ENCODE measurements at places on chromosomes 16 and 17.
A peak's percentile ranks its signal among the peaks of the same experiment; 100 is the strongest.

DNA sequence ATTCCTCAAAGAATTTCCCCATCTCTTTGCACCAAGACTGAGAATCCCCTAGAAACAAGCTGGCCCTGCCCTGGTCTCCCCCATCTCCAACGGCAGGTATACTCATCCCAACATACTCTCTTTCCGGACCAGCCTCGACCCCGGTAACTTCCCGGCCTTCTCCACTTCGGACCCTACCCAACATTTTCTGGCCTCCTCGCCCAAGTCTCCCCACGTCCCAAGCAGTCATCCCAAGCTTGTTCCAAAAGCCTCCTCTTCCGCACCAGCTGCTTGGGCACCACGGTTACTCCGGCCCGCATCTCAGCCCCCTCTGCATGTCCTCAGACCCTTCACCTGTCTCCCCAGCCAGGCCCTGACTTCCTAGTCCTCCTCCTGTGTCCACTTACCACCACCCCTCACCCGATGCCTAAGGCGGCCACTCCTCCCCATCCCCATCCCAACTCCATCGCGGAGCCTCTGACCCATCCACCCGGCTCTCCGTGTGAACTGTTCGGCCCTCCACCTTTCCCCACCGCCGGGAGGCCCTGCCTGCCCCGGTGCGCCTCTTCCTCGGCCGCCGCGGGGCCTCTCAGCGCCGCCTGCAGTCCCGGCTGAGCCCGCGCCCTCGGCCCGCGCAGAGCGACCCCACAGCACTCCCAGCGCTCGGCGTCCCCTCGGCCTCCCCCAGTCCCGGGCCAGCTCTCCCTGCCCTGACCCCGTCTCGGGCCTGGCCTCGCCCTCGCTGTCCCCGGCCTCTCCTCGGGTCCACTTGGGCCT is 994 bp downstream of the PITPNA start:
- no peak for DNase-seq

DNA sequence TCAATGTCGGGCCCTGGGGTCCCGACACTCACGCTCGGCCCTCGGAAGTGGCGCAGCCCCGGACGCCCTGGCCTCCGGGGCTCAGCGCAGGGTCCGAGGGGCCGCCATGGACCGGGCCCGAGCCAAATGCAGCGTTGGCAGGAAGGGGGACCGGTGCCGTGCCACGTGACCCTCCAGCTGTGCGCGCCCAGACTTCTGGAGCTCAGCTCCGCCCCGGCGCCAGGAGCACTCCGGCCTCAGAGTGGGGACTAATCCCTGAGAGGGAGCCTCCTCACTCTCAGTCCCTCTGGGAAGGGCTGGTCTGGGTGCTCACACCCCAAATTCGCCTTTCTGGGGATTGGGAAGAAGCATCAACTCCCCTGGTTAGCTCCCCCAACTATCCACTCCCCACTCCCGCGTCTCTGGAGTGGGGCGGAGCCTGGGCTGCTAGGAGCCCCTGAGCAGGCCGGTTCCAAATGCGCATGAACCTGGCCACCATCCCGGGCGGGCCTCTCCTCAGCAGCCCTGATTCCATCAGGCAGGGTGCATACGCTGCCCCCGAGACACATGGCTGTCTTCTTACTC is at the start of gene B3GNT9:
Gene B3GNT9, minus strand, starts transcription at position 166 of the 564 bp plus-strand sequence. CDS start 513 bp downstream, outside the sequence.
- DNase-seq = no peak

GRCh38 chr16:67649494-67649931 is 4.6 kb downstream of the CARMIL2 start:
- no peak for DNase-seq

DNA sequence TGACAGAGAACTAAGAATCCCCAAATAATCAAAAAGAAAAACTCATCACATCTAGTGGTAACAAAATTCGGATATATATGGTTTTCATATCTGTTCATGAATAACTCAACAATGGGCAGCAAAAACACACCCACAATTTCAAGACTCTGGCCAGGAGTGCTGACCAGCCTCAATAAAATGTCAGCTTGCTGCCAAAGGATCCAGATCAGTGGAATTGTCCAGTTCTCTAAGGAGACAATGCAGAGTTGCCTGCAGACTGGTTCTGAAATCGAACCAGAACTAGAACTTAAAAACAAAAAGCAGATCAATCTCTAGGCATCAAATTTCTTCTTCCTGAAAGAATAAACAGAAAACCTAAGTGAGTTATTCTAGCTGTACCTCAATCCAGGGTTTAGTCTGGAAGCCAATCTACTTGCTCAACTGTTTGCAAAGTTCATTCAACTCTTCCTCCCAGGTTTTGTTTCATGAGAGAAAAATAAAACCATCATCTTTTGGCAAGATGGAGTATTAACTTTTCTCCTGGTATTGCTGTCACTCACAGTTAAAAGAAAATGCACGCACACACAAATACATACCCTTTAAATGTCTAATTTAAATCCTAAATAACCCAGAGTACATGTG is 61.0 kb downstream of the CFDP1 start:
- no peak for DNase-seq

GRCh38 chr17:16287563-16288027 is 65.7 kb downstream of the CENPV start:
- peak; percentile 54 for DNase-seq

- DNase-seq = no peak
These were observed 27.7 kb downstream of the DHRS7C start for GRCh38 chr17:9763643-9764042.

DNA sequence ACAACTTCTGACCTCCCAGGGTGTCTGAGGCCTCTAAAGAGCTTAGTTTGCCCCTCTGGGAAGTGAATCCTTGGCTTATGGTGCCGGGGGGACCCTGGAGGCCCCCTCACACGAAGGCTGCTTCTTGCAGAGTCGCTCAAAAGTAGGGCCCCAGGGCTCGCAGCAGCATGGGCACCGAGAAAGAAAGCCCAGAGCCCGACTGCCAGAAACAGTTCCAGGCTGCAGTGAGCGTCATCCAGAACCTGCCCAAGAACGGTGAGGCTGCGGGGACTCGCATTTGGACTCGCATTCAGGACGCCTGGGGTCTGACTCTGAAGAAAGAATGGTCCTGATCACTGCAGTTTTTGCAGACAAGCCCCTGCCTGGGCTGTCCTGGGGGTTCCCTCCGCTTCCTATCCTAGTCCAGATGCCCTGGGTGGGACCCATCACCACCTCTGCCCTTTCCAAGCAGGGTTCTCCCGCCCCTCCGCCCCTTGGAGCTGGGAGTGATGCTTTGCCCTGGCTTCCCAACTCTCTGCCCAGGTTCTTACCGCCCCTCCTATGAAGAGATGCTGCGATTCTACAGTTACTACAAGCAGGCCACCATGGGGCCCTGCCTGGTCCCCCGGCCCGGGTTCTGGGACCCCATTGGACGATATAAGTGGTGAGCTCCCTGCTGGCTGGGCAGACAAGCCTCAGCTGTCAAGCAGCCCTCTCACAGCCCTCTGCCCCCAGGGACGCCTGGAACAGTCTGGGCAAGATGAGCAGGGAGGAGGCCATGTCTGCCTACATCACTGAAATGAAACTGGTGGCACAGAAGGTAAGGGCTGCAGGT is 698 bp downstream of the ACBD4 start:
- no peak for DNase-seq

- no peak for DNase-seq
These were observed 3.3 kb downstream of the ASPHD1 start for GRCh38 chr16:29903590-29903989.

DNA sequence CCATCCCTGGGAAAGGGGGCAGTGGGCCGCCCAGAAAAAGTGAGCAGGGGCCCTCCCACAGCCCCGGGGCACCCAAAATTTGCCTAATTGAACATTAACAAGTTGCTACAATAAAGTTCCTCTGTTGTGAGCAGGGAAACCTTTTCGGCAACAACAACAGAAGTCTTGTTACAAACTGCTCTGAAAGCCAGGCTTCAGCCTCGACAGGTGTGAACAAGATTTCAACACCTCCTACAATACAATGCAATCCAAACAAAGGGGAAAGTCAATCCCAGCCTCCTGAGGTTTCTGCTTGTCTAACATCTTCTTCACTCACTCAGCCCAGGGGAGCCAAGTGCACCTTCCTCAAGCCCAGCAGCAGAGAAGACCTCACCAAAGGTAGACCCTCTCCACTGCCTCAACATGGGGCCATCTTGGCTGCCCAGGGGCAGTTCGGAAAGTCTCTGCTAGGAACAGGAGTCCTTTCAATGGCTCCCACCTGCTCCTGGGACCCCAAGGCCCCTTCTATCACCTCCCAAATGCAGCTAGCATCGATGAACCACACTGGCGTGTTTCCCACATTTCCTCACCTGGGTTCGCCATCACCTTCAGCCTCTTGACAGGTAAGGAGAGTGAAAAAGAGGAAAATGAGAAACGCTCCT is 19.1 kb downstream of the ZFHX3 start:
- no peak for DNase-seq

DNA sequence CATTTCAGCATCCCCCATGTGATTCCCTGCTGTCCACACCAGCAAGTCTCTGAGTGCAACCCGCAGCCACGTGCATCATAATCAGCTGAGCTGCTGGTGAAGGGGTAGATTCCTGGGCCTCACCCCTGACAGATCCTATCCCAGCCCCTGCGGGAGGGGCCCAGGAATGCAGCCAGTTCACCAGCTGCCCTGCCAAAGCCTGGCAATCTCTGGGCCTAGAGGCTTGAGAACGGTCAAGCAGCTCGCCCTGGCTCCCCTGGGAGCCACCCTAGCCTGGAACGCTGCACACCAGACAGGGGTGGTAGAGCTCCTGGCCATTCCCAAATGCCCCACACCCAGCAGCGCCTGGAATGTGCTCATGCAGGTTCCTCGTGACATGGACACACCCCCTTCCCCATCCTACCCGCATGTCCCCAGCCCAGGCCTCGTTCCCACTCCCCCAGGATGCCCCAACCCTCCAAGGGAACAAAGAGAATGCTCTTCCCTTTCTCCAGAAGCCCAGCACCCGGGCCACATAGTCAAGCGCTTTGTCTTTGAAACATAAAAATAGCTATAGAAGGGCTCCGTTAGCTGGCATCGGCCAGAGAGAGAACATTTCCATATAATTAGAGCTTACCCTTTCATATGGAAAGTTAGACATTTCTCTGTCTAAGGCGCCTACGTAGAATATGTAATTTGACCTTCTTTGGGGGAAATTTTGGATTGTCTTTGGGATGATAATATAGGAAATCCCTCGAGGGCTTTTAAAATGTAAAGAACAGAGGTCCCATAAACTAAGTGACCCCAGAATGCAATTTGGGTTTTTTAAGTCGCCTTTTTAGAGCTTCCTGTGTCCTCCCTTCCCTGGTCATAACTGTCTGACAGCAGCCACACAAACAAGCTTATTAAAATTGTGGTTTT is 3.4 kb downstream of the CEP295NL start:
- no peak for DNase-seq

- DNase-seq = no peak
These were observed 2.8 kb downstream of the NDEL1 start for GRCh38 chr17:8438441-8438840.

- DNase-seq = no peak
These were observed 162.5 kb downstream of the MAF start for GRCh38 chr16:79437764-79438751.

DNA sequence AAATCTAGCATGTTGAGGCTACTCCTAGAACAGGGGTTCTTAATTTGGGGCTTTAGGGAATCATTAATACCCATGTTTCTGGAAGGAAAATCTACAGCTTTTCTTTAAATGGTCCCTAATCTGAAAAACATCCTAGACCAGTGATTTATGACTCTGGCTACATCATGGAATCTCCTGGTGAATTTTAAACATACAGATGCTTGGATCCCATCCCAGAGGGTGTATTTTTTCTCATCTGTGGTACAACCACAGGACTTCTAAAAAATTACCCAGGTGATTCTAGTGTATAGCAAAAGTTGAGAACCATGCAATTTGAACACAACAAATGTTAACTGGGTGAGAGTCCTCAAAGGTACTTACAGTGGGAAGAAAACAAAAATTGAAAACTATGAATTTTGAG is 41.5 kb downstream of the KANSL1 start:
- DNase-seq = peak; percentile 52

DNA sequence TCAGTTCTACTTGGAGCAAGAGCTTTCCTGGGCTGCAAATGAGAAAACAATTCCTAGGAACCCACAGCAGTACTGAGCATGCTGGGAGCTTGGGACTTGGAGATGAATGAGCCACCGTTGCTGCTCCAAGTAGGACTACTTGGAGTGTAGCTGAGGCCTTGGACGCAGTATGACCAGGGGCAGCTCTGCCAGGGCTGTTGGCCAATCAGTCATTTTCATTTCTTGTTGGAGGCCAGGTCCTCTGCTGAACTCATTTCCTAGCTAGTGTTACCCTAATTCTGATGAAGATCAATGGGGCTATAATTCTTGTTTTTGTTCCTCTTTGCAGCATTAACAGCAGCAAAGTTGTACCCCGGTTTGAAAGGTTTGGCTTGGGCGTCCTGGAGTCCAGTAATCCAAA is 8.0 kb upstream of the LGALS9 start:
- DNase-seq = no peak

DNA sequence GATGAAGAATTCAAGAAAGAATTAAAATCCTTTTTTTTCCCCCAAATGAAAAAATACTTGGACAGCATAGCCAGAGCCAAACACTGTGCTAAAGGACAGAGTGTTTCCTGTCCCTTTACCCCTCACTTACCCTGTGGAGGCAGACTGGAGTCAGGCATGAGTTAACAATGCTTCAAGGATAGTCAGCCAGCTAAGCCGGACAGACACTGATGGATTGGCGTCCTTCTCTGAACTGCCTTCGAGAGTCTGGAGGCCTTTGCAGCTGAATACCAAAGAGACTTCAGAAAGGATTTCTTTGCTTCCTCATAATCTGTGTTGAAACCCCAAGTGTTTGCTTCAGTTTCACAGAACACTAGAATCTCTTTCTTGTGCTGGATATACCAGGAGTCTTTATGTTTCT is 4.6 kb downstream of the METTL9 start:
- DNase-seq = no peak

GRCh38 chr17:75689441-75689873 is 22.3 kb downstream of the SAP30BP start:
- no peak for DNase-seq

DNA sequence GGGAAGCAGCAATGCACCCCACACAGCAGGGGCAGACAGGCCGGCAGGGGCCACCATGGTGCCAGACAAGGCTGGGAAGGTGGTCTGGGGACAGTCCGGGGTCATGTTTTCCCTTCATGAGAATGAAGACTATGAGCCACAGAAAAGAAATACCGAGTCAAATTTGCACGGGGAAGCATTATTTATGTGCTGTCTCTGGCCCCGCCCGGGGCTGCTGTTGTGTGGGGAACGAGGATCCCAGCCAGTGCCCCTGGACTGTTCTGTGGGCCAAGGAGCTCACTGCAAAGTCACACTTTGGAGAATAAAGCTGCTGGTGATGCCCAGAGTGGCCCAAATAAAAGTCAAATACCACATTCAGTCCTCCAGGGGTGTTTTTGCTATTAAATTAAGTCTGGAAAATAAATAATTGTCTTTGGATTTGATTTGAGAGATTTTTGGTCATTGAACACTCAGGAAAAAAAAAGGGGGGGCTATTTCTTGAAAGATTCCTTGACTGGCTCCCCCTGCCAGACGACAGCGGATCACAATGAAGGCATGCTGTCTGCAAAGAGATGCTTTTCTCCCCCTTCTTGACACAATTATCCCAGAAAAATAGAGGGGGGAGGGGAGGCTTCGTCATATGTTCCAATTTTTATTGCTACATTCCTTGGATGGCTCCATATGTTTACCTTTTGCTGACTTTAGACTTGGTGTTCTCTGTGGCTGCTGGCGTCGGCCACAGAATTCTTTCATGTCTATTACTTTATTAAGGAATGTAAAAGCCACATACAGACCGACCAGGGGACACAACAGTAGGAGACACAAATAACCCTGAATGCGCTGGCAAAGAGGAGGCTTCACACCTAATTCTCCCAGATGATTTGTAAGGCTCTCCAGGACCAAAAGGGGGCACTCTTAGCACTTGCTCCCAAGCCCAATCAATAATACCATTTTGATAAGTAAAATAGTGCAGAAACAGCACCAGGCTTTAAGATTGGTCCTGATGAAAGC is 27.1 kb upstream of the ANKFN1 start:
- DNase-seq = peak; percentile 64
